ENCODE measurements at places on chromosomes 16 and 17.

DNA sequence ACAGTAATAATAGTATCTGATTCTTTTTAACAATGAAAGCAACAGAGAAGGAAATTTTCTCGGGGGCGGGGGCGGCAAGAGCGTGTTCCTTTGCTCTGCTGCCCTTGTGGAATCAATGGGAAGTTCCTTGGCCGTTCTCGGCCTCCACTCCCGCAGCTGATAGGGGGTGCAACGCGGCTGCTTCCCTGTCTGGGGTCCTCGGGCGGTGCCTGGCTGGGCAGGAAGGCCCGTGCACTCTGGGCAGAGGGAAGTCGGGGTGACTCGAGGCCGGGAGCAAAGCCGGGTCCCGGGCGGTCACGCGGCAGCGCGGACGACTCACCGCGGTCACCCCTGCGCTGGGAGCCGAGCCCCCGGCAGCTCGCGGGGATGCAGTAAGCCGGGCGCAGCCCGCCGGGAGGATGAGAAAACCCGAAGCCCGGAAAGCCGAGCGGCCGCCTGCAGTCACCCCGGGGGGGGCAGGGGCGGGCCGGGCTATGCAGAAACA is 2.5 kb downstream of the TUBB3 start:
- peaks cover 53% of the 10 kb centered on the region for H3K4me1 ChIP-seq
- peak overlapping the region; percentile 44 for H3K4me3 ChIP-seq
- no peak for DNase-seq
- no peak overlapping the region for H3K27ac ChIP-seq
- no peaks in the 10 kb centered on the region for H3K36me3 ChIP-seq

- H3K27me3 ChIP-seq, result no peaks in the 10 kb centered on the region
- H3K27ac ChIP-seq, result no peak overlapping the region
- H3K36me3 ChIP-seq, result no peaks in the 10 kb centered on the region
- DNase-seq, result no peak
- H3K4me3 ChIP-seq, result no peak overlapping the region
Observed at GRCh38 chr16:67264277-67264676, 15.1 kb upstream of the PLEKHG4 start.

- no peaks in the 10 kb centered on the region for H3K4me1 ChIP-seq
- H3K27ac ChIP-seq, result no peak overlapping the region
- H3K36me3 ChIP-seq, result no peaks in the 10 kb centered on the region
- no peak for DNase-seq
Observed at GRCh38 chr16:72511171-72511570, 339.2 kb upstream of the PMFBP1 start.

- peak; percentile 97 for DNase-seq
- peak within 1 kb of the TSS; percentile 90 for H3K4me3 ChIP-seq
- peak within 1 kb of the TSS; percentile 92 for H3K27ac ChIP-seq
- H3K27me3 ChIP-seq, result no peaks in the 10 kb centered on the region
Observed at GRCh38 chr17:48830840-48831548, at the start of gene CALCOCO2. TSS of gene CALCOCO2 (plus strand) at chr17:48831035. CDS start at chr17:48841708, 10,673 bp downstream.

- H3K4me1 ChIP-seq, result peaks cover 26% of the 10 kb centered on the region
- DNase-seq, result no peak
- H3K27me3 ChIP-seq, result no peaks in the 10 kb centered on the region
- no peak overlapping the region for H3K27ac ChIP-seq
Observed at GRCh38 chr17:75592348-75593020, 4.9 kb downstream of the MYO15B start.

DNA sequence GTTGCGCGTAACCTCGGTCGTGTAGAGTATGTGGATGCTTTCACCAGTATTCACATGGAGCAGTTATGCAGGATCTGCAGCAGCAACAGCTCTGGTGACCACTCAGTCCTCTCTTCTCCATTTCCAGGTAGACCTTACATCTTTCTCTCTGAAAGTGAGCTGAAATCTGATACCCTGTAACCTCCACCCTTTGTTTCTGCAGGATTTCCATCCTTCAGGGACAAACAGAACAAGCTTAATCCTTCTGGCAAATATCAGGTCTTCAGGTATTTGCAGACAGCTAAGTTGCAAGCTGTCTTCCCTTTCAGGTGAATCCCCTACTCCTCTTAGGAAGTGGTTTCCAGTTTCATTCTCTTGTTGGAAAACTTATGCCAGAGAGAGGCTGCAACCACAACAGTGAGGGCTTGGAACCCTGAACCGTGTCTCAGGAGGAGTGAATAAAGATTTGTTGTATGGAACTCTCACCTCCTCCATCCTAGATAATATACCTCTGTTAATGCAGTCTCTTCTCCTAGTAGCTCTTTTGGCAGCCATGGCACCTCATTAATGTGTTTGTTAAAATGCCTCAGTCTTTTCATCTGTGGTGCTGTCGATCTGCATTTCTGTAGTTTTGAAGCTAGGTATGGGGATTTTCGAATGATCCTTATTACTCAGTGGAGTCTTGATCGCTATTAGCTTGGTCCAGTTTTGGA is 172.5 kb downstream of the PRKCA start:
- no peak for DNase-seq
- no peaks in the 10 kb centered on the region for H3K27me3 ChIP-seq
- H3K36me3 ChIP-seq, result no peaks in the 10 kb centered on the region
- H3K4me3 ChIP-seq, result no peak overlapping the region
